ENCODE measurements at places on chromosomes 2 and 18. TPM values are rescaled to one million over a fixed set of nuclear protein-coding genes. Genes with fewer than 3 reads are reported as not detected.

OSBPL1A gene
- 52.0 TPM for polyA plus RNA-seq

SLC11A1 gene
- polyA plus RNA-seq, result 2.2 TPM

DSG1 gene
- polyA plus RNA-seq, result not detected

FAM161A gene
- 24.9 TPM for polyA plus RNA-seq

MROH2A gene
- 0.26 TPM for polyA plus RNA-seq

IL36RN gene
- polyA plus RNA-seq, result not detected

RALBP1 gene
- 74.8 TPM for polyA plus RNA-seq

ARL5A gene
- polyA plus RNA-seq, result 41.3 TPM

ICOS gene
- polyA plus RNA-seq, result not detected

MRPS9 gene
- polyA plus RNA-seq, result 50.8 TPM

PTPRN gene
- polyA plus RNA-seq, result not detected

HOXD3 gene
- polyA plus RNA-seq, result 25.3 TPM

CDKL4 gene
- polyA plus RNA-seq, result 0.67 TPM

TMEFF2 gene
- polyA plus RNA-seq, result 9.0 TPM

TLX2 gene
- 0.23 TPM for polyA plus RNA-seq

FBLN7 gene
- polyA plus RNA-seq, result 14.8 TPM

SLC9A4 gene
- polyA plus RNA-seq, result 8.2 TPM

EMILIN2 gene
- polyA plus RNA-seq, result 15.1 TPM

INHA gene
- polyA plus RNA-seq, result 1.3 TPM

SLC19A3 gene
- 6.7 TPM for polyA plus RNA-seq

WIPF1 gene
- 25.1 TPM for polyA plus RNA-seq

SPP2 gene
- polyA plus RNA-seq, result not detected

FBXO48 gene
- 1.6 TPM for polyA plus RNA-seq

ARHGAP28 gene
- 65.8 TPM for polyA plus RNA-seq

MC5R gene
- not detected for polyA plus RNA-seq

NDUFAF7 gene
- 28.3 TPM for polyA plus RNA-seq

Measured in renal cortex interstitium (tissue), 15 donors.